ENCODE measurements at places on chromosomes 2 and 18.

DNA sequence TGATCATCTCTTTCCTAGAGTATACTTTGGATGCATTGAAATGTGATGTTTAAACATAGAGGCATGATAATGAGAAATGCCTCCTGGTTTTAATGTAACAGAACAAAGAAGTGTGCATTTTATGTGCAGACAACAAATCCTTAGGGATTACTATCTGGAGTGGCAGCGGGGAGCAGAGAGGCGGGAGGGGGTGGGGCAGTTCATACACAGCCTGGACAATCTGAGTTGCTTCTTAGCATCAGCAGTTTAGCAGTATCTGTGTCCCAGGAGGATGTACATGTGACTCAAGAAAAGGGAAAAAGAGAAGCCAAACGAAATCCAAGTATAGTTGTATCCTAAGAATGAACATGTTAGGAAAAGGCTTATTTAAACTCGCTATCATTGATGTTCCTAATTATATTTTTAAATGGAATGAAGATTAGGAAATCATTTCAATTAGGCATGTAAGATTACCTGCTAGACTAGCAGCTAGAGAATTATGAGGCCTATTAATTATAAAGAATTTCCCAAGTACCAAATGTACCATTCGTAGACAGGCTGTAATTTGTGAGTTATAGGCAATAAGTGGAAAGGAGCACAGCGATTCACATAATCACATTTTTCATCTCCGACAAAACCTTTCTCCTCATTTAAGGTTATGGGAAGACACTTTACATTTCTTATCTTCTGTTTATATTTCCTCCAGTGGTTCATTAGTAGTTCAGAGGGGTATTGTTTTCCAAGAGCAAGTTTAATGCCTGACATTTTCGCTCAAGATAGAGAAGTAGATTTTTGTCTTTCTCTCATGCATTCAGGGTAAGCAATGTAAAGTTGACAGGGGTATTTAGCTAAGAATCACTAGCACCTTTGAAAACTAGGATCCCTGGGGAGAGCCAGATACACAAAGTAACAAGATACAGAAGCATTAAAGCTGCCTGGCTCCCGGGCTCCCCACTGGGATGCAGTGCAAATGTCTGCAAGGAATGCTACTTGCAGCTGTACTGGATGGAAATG is 141.3 kb upstream of the NOSTRIN start:
- DNase-seq = no peak

GRCh38 chr2:239354132-239354790 is 46.6 kb downstream of the HDAC4 start:
- no peak for DNase-seq

- no peak for DNase-seq
Measured at GRCh38 chr18:63255435-63255834, 64.1 kb downstream of the BCL2 start.

DNA sequence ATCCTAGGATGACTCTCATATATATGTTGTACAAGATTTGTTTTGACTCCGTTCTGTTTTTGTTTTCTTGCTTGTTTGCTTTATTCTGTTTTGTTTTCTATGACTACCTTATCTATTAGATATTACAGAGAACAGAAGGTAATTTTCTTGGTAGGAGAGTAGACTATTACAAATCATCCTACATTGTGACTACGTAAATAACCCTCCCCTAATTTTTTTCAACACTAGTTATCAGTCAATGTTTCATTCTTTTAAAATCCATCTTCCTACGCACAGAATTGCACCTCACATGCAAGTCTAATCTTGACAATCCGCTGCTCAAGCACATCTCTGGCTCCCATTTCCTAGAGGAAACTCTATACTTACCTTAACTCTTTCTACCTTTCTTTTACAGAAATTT is 792.3 kb upstream of the PIK3C3 start:
- DNase-seq = no peak

- no peak for DNase-seq
Measured at GRCh38 chr2:238306672-238306998, 13.7 kb upstream of the TRAF3IP1 start.

- DNase-seq = no peak
Measured at GRCh38 chr2:71465961-71466300, 12.6 kb downstream of the DYSF start.

- DNase-seq = no peak
Measured at GRCh38 chr18:9106800-9107584, 4.5 kb downstream of the NDUFV2 start.

GRCh38 chr2:59005836-59006615 is 764.9 kb upstream of the FANCL start:
- DNase-seq = no peak

GRCh38 chr2:10373931-10374330 is 71.2 kb downstream of the HPCAL1 start:
- no peak for DNase-seq

- no peak for DNase-seq
Measured at GRCh38 chr2:217505303-217505702, 497.5 kb downstream of the TNS1 start.

- no peak for DNase-seq
Measured at GRCh38 chr2:51350100-51350499, 318.2 kb upstream of the NRXN1 start.

DNA sequence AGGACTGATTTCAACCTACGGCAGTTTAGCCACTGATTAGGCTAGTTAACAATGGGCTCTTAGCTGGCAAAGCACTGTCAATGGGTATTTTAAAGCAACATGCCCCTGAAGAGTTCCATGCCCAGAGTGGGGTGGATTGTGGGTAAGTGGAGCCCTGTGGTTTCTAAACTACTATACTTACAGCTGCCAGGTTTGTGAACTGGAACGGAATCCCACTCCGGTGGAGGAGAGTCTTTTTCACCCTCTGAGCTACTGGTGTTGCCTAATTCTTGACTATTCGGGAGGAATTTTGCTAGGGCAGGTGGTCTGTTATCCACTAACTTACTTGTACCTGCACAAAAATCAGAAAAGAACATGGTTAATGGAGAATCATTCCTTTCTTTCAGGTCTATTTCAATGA is 52.6 kb downstream of the ZAP70 start:
- DNase-seq = no peak

GRCh38 chr18:79778291-79778791 is 19.4 kb upstream of the KCNG2 start:
- no peak for DNase-seq

DNA sequence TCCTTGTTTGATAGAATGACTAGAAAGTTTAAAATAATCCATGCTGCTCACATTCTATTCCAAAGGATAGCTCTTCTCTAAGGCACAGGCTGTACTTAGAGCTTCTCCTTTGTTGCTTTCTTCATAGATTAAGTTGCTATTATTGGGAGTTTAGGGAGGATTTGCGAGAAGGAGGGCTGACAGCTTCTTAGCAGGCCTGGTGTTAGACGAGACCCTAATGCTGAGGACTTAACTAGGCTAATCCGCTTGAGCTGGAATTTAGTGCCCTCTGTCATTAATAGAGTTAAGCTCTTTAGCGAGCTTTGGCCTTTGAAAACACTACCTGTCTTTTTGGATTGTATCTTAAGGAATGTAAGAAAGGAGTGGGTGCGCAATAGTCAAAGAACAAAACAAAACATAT is 81.3 kb downstream of the MOGAT1 start:
- no peak for DNase-seq

DNA sequence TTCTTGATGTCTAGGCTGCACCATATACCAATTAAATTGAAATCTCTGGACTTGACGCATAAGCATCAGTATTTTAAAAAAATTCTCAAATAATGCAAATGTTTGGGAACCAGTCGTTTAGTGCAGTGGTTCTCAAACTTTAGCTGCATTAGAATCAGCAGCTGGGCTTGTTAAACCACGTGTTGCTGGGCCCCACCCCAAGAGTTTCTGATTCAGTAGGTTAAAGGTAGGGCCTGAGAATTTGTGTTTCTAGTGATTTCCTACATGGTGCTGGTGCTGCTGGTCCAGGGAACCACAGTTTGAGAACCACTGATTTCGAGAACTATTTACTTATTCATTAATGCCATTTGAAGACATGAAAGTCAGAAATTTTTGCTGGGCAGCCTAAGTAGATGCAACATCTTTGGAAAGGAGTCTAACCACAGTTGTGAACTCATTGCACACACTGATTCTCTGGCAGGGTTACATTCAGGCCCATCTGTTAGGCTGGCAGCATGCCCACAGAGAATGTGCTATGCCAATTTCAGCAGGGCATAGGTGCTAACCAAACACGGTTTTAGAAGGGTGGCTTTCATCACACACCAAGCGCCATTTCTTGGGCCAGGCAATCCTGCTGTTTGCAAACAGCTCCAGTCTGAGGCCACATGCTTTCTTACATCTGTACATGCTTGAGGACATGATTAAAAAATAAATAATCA is 26.4 kb upstream of the ATP5MC3 start:
- no peak for DNase-seq

DNA sequence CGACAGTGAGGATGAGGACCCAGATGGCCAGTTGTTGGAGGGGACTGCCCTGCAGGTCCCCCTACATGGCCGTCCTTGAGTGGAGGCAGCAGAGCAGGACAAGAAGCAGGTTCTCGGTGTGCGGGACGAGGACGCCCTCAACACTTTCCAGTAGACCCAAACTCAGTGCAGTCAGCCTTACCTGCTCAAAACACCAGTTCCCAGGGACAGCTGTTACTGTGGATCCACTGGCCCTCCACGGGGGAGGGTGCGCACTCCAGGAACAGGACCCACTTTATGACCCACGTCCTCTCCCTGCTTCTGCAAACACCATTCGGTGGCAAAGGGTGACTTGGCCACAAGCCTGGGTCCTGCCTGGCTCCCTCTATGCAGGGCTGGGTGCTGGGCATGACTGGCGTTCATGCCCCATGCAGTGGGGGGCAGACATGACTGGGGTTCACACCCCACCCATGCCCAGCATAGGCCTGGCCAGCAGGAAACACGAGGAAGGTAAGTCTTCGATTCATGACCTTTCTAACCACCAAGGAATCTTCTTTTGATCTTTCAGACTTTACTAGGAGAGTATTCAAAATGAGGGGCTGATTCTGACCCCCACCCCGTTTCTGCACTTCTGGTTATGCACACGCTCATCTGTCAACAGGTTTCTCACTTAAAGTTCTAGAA is 233.7 kb downstream of the HDAC4 start:
- DNase-seq = no peak

DNA sequence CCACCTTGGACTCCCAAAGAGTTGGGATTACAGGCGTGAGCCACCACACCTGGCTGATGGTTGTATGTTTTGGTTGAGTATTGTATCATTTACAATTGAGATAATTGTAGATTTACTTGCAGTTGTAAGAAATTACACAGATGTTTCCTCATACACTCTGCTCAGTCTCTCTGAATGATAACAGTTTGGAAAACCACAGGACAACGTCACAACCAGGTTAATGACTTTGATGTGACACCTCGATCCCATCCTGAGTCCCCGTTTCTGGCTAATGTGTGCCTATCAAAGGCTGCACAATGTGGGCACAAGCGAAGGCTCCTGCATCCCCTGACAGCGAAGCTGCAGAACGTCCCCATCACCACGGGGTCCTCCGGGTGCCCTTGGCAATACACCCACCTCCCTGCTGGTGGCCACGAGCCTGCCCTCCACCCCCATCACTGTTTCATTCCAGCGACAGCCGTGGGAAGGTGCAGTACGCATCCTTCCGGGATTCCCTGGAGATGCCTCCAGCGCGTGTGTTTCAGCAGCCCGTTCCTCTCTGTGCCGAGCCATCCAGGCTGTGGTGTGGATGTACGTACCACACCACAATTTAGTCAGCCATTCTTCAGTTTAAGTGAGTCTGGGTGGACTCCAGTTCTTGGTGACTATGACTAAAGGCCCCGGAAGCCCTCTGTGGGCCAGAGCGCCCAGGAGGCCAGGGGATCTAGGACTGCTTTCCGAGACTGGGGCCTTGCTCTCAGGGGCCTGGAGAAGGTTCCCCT is 4.3 kb upstream of the PDCD1 start:
- DNase-seq = no peak

GRCh38 chr18:62258616-62259015 is 66.5 kb upstream of the TNFRSF11A start:
- DNase-seq = no peak

- DNase-seq = no peak
Measured at GRCh38 chr2:186129767-186130581, 356.1 kb upstream of the ZC3H15 start.

- no peak for DNase-seq
Measured at GRCh38 chr18:1573732-1574131, 669.1 kb downstream of the ADCYAP1 start.

DNA sequence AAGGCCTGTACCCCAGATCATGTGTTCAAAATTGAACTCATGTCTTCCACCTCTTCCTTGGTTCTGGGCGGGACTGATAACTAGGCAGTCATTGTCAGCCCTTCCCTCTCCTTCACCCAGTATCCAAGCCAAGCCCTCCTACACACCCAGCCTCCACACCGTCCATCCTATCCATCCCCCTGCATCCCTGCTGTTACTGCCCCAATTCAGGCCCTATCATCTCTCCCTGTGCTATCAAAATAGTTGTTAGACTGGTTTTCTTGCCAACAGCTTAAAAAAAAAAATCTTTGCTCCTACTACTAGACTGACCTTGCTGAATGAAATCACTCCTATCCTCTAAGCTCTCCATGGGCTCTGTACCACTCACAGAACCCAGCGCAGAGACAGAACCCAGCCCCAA is 32.8 kb downstream of the TGFA start:
- no peak for DNase-seq

DNA sequence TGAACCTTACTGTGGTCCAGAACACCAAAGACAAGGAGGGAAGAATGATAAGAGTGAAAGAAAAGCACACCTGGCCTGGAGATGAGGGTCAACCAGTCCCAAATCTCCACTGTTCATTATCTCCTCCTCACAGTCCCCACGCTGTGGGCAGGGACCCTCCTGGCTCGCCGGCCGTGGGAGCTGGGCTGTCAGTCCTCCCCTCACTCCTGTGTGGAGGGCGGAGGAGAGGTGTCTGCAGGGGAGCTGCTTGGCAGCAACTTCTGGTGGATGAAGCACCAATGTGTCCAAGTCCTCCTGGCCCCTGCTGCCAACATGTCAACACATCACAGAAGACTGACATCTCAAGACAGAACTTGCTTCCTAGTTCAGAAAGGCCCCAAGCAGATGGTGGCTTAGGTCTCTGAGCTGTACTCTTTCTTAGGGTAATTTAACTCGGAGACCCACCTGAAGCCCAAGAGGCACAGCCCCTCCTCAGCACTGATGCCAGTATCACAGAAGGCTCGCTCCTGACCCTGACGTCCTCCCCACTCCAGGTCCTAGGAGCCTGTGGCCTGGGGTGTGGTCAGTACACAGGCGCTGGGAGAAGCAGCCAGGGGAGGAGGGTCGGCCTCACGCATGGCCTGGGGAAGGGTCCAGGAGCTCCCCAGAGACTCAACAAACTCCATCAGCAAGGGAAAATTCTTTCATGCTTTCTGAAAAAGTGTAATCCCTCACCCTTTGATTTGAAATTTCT is 54.5 kb downstream of the PARD6G start:
- DNase-seq = no peak

DNA sequence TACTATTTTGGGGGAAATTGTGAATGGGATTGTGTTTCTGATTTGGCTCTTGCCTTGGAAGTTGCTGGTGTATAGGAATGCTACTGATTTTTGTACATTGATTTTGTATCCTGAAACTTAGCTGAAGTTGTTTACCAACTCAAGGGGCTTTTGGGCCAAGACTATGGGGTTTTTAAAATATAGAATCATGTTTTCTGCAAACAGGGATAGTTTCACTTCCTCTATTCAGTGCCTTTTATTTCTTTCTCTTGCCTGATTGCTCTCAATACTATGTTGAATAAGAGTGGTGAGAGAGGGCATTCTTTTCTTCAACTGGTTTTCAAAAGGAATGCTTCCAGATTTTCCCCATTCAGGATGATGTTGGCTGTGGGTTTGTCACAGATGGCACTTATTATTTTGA is 1383.8 kb upstream of the ACVR2A start:
- no peak for DNase-seq

Data from activated CD8-positive, alpha-beta T cell treated with anti-CD3 and anti-CD28 coated beads for 36 hours (primary cell).